ENCODE measurements at places on chromosomes 3 and 15.

- DNase-seq: no peak
Measured at GRCh38 chr3:171348121-171348520, 112.1 kb downstream of the TNIK start.

DNA sequence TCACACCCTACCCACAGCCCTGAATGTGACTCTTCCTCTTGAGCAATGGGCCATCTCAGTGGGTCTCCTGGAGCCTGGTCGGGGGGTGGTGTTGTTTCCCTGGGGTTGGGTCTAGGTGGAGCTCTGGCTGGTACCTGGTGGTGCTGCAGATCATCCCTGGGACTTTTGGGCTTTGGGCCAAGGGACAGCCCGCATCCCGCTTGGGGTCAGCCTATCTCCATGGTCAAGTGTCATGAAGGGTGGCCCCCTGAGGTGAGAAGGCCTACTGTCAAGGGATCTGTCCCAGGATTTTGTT is 202.0 kb downstream of the UBE3A start:
- no peak for DNase-seq

DNA sequence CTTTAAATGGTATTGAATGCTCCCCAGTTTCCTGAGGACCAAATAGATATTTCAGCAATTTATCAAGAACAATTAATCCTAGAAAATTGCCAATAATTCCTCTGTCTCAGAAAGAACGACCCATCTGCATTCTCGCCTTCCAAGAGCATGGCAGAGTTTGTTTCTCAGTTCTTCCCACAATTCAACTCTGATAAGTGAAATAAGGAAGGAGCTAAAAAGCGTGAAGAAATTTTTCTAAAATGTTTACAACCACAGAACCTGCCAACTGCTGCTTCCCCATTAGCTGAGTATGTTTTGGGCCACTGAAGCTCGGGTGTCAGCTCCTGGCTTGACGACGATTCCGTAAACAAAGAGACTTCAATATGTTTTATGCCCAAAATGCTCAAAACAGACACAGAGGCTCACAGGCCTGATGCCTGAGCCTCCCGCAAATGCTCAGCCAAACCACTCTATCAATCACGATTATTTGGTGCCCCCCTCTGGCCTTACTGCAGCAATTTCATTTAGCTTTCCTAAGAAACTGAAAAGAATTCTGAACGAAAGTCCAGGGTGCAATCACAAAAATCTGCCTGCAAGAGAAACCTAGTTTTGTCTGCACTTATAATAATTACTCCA is 259.2 kb upstream of the CCDC54 start:
- peak; percentile 46 for DNase-seq

DNA sequence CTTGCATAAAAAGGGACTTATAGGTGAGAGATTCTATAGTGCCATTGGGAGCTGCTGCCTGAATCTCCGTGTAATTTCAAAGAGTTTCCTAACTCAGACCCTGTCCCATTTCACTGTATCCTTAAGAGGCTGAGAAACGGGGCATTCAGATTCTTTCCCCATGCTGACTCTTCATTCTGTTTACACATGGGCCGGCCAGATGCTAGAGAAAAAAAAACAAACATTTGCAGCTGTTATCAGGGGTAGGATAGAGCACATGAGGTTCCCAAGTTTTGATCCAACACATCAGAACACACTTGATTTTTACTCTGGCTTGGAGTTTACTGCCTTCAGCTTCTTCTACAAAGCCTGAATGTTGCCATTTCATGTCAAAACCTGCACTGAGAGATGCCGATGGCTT is 215.9 kb upstream of the TPRG1 start:
- DNase-seq: peak; percentile 23

GRCh38 chr3:112476346-112476745 is 22.9 kb downstream of the BTLA start:
- no peak for DNase-seq

DNA sequence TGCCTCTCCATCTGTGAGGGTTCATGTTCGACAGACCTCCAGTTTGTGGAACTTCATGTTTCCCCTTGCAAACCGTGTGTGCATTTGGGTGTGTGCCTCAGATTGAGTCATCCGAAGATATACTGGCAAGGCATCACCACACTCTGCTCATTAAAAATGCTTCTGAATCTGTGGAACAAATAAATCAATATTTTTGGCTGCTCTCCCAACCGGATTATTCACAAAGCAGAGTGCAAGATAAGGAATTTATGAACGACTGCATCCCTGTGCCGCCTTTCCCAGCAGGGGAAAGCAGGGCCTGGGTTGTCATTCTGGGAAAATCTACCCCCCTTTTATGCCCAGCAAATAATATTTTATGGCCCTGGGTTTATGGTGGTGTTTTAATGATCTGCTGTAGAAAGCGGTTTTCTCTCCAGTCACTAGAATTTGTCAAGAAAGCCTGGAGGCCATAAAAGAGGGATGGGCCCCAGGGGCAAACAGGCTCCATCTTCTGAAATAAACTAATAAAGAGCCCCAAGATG is 4.2 kb upstream of the WNT5A start:
- no peak for DNase-seq

GRCh38 chr3:139522421-139522820 is 17.1 kb downstream of the RBP1 start:
- DNase-seq: no peak
